Stomach (tissue), 19 donors: ENCODE measurements at places on chromosomes 12 and 14. TPM values are rescaled to one million over a fixed set of nuclear protein-coding genes. Genes with fewer than 3 reads are reported as not detected.

- no peak overlapping the region for H3K27ac ChIP-seq
- H3K36me3 ChIP-seq: no peaks in the 10 kb centered on the region
- H3K4me1 ChIP-seq: peaks cover 3% of the 10 kb centered on the region
- peak; percentile 34 for DNase-seq
Observed at GRCh38 chr12:96063046-96063445, 27.7 kb upstream of the LTA4H start.

- H3K4me3 ChIP-seq: peak overlapping the region; percentile 93
- H3K27me3 ChIP-seq: peaks cover 5% of the 10 kb centered on the region
- H3K27ac ChIP-seq: peak overlapping the region; percentile 90
- peaks cover 22% of the 10 kb centered on the region for H3K36me3 ChIP-seq
Observed at GRCh38 chr12:104063712-104064030, 660 bp upstream of the HCFC2 start.

OVCH1 gene
- not detected for polyA plus RNA-seq

SLC25A47 gene
- polyA plus RNA-seq: not detected

SCNN1A gene
- polyA plus RNA-seq: 47.5 TPM
